Aorta (tissue), 5 donors: ENCODE measurements at places on chromosomes 1 and 21. TPM values are rescaled to one million over a fixed set of nuclear protein-coding genes. Genes with fewer than 3 reads are reported as not detected.

HECTD3 gene
- 32.0 TPM for total RNA-seq

ST3GAL3 gene
- total RNA-seq: 29.7 TPM

GPR25 gene
- not detected for total RNA-seq

DNA sequence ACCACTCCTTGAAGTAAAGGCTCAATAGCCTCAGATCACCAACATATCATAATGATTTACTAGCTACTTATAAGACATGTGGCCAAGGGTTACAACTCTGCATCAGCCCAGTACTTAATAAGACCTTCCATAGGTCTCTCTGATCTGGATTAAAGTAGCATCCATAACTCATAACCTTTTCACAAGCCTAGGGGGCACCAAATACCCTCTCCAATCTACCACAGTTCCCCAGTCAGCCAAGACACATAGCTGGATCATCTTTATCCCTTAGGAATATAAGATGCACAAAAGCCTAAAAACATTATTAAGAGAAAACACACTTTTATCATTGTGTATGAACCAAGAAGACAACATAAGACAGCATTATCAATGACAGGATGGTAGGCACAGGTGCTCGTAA is 22.1 kb downstream of the SSX2IP start:
- H3K4me3 ChIP-seq: no peak overlapping the region
- no peaks in the 10 kb centered on the region for H3K27me3 ChIP-seq
- no peak for DNase-seq
- no peak overlapping the region for H3K27ac ChIP-seq
- no peaks in the 10 kb centered on the region for H3K4me1 ChIP-seq

- no peak for DNase-seq
- H3K4me3 ChIP-seq: peak overlapping the region; percentile 14
- H3K27ac ChIP-seq: peak overlapping the region; percentile 73
- H3K36me3 ChIP-seq: no peaks in the 10 kb centered on the region
Measured at GRCh38 chr1:29125237-29125641, 1.5 kb upstream of the TMEM200B start.

DNA sequence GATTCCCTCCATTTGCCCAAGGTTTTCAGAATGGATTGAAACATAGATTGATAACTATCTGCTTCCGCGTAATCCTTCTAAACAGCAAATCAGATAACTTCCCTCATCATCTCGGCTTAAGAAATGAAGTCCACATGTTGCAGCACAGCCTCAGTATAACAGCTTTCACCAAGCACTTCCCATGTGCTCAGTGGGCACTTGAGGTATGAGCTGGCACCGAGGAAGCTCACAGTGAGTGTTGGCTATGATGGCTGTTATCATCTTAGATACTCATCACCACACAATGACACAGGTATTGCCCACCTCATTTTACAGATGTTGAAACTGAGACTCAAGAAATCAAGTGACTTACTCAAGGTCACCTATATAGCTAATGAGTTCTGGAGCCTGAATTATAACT is 43.2 kb downstream of the RCSD1 start:
- no peak overlapping the region for H3K4me3 ChIP-seq
- no peaks in the 10 kb centered on the region for H3K36me3 ChIP-seq
- no peaks in the 10 kb centered on the region for H3K4me1 ChIP-seq
- H3K27ac ChIP-seq: no peak overlapping the region

DNA sequence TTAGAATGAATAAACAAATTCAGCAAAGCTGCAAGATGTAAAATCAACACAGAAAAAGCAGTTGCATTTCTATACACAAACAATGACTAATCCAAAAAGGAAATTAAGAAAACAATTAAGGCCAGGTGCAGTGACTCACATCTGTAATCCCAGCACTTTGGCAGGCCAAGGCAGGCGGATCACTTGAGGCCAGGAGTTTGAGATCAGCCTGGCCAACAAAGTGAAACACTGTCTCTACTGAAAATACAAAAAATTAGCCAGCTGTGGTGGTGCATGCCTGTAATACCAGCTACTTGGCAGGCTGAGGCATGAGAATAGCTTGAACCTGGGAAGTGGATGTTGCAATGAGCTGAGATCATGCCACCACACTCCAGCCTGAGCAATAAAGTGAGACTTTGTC is 22.3 kb downstream of the THEM4 start:
- H3K27ac ChIP-seq: no peak overlapping the region
- no peak for DNase-seq
- no peak overlapping the region for H3K4me3 ChIP-seq

- no peaks in the 10 kb centered on the region for H3K36me3 ChIP-seq
- no peaks in the 10 kb centered on the region for H3K27me3 ChIP-seq
- peak within 1 kb of the TSS; percentile 60 for H3K4me3 ChIP-seq
- no peak within 1 kb of the TSS for H3K27ac ChIP-seq
Measured at GRCh38 chr1:193185901-193186731, at the start of gene B3GALT2. B3GALT2 (minus strand) TSS chr1:193186613; CDS start chr1:193181562, 5,051 bp downstream.

DNA sequence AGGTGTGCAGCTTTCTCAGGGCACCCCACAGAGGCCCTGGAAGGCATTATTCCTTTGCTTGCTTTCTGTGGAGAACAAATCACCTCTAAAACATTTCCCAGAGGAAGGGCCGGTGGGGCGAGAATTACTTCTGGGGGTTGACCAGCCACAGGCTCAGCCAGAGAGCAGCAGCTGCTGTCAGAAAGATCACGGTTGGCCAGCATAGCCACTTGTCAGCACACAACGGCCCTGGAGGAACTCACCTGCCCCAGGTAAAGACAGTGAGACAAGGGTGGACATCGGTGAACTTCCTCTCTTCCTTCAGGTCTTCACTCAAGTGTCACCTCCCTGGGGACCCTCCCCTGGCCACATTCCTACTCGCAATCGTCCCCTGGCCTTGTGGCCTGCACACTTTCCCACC is 69.5 kb upstream of the CLDN14 start:
- H3K4me1 ChIP-seq: no peaks in the 10 kb centered on the region
- peaks cover 1% of the 10 kb centered on the region for H3K27me3 ChIP-seq
- no peak overlapping the region for H3K4me3 ChIP-seq
- H3K27ac ChIP-seq: no peak overlapping the region
- no peaks in the 10 kb centered on the region for H3K36me3 ChIP-seq
